ENCODE measurements at places on chromosomes 5 and 9.
A peak's percentile ranks its signal among the peaks of the same experiment; 100 is the strongest.

GRCh38 chr9:89525446-89526374 is 27.8 kb upstream of the SEMA4D start:
- no peak for DNase-seq

- peak; percentile 26 for DNase-seq
These were observed 65.0 kb downstream of the FGF18 start for GRCh38 chr5:171484460-171484899.

GRCh38 chr5:93603078-93603792 is 20.2 kb downstream of the NR2F1 start:
- no peak for DNase-seq

DNA sequence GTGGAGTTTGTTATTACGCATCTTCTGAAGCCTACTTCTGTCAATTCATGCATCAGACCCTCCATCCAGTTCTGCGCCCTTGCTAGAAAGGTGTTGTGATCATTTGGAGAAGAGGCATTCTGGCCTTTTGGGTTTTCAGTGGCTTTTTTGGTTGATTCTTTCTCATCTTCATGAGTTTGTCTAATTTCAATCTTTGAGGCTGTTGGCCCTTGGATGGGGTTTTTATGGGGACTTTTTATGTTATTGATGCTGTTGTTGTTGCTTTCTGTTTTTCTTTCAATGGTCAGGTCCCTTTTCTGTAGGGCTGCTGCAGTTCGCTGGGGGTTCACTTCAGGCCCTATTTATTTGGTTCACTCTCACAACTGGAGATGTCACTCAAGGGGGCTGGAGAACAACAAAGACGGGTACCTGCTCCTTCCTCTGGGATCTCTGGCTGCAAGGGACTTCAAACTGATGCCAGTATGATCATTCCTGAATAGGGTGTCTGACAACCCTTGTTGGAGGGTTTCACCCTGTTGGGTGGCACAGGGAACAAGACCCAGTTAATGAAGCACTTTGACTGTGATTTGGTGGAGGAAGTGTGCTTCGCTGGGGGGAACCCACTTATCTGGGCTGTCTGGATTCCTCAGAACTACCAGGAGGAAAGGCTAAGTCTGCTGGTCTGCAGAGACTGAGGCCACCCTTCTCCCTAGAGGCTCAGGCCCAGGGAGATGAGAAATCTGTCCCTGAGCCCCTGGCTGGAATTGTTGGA is 226.7 kb upstream of the PTGER4 start:
- no peak for DNase-seq

DNA sequence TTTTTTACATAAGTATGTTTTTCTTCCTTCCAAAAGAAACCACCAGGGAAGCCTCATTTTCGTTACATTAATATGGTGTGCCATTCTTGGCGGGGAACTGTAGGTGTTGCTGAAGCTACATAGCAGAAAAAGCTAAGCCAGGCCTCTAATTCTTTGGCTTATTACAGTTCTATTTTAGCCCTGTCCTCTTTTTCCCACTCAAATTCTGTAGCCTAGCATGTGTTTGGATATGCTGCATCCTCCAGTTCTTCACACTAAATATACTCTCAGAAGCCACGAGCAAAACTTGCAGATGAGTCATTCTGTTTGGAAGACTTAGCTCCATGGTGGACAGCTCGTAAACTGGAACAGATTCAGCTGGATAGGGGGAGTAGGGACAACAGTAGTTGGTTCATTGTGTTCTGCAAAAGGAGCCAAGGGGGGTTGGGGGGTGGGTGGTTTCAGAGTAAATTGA is 369.4 kb downstream of the TMEM161B start:
- DNase-seq, result no peak

All from stimulated activated CD8-positive, alpha-beta memory T cell treated with anti-CD3 and anti-CD28 coated beads, Interleukin-7, amount 100 ng/mL, for 1 hour (primary cell).